Kidney epithelial cell (primary cell): ENCODE measurements at places on chromosomes 6 and 20. TPM values are rescaled to one million over a fixed set of nuclear protein-coding genes. Genes with fewer than 3 reads are reported as not detected.

DNA sequence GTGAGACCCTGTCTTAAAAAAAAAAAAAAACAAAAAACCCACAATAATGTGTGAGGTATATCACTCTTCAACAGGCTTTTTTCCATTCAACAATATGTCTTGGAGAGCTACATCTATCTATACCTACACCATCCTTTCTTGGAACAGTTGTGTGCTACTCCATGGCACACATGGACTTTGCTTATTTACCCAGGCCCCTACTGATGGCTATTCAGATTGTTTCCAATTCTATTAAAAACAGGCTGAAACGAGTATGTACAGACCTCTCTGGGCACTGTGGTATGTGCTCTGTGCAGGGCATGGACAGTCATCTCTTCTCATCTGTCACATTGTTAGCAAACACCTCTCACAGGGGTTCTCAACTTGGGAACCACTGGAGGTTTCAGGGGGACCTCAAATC is 28.1 kb downstream of the MRPL14 start:
- DNase-seq: no peak

DNA sequence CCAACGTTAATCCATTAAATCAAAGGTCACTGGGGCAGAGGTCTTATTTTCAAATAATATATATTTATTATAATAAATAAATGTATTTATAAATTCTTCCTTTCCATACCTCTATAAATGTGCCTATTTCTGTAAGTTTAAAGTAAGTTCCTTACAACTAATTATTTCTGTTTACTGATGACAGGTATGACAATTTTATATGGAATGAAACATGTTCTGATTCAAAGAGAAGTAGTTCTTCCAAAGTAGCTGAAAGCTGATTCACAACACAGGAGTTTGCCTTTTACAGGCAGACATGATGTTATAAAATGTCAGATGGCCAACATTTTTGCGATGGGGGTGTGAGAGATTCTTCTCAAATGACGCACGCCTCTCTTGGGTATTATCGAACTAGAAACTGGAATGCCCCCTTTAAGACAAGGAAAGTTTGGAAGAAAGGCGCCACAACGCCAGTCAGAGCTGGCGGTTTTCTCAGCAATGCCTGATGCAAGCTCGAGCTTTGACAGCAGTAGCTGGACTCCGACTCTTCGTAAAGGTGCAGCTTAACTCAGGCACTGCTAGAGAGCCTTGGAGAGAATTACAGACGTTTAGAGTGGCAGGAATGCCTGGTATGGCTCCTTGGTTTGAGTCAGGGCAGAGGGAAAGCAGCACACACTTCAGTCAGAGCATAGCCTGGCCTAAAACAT is 92.1 kb downstream of the FOXC1 start:
- no peak for DNase-seq

DNA sequence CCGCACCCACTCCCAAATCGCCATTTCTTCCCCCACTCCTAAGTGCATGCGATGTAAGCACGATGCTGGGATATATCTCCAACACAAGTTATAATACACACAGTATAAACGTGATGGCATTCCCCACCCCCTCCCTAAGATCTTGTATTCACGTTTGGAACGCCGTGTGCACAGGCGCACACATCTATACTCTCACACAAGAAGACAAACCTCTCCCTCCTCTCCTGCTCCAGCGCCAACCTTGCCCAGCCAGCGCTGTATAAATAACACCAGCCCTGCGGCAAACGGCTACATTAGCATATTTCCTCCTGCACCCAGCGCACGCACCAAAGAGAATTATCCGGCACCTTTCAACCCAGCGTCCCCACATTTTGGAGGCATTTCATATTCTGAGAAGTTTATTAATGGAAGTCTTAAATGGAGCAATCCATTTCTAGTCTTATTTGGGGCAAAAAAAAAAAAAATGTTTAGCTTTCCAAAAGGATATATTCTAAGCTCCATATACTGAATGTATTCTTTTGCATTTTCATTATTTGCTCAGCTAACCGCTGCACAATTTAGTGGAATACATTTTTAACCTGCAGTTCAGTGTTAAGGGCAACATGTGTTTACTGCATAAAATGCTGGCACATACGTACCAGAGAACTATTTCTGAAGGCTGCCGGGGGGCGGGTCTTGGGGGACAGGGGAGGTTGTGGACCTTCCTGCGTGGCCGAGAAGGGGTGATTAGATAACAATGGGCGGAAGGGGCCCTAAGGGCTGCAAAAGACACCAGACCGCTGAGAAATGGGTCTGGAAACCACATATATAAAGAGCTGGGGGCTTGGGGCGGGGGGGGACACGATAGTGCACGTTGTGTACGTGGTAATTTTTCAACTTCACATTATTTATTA is 1.1 kb upstream of the SLC22A23 start:
- DNase-seq: no peak

GRCh38 chr6:155246825-155247224 is 17.0 kb upstream of the CLDN20 start:
- no peak for DNase-seq

GRCh38 chr20:51137461-51137860 is 114.6 kb upstream of the KCNG1 start:
- no peak for DNase-seq

DNA sequence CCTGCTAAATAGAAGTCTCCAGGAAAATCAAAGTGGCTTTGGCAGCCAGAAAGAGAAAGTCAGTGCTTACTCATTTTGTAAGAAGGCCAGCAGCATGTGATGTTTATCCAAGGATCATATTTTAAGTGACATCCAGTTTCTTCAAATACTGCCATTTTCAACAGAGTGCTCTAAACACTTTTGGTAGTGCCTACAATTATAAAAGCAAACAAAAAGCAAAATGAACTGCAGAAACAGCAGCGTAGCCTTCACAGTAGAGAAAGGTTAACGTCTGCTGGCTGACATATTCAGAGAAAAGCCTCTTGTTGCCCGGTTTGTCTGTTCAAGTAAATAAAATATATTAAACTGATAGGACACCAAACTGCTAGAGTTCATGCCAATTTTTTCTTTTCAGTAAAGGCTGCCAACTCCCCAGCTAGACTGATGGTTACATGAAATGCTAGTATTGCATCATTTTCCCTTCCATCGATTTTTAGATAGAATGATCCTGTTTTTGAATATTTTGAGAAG is 705.7 kb upstream of the SLC35B3 start:
- DNase-seq: no peak

The CLPSL2 gene
- total RNA-seq: not detected in 2 replicates
